NCI-H82 (cell line): ENCODE measurements at places on chromosomes 7 and 10.
A peak's percentile ranks its signal among the peaks of the same experiment; 100 is the strongest.

DNA sequence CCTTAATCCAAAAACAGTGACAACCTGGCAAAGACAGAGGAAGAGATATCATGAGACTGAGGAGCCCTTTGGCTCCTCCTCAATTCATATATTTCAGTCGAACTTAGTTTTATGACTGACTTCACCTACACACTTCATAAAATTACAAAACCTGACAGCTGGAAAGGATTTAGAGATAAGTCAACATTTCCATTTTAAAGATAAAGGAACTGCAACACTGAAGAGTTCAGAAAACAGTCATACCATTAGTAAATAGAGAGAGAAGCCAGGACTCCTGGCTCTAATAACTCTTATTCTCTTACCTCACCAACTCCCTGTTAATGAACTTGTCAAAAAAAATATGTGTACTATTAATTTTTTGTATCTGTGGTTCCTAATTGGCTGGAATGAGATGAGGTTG, 141.0 kb upstream of the COL1A2 start:
- no peak for DNase-seq

DNA sequence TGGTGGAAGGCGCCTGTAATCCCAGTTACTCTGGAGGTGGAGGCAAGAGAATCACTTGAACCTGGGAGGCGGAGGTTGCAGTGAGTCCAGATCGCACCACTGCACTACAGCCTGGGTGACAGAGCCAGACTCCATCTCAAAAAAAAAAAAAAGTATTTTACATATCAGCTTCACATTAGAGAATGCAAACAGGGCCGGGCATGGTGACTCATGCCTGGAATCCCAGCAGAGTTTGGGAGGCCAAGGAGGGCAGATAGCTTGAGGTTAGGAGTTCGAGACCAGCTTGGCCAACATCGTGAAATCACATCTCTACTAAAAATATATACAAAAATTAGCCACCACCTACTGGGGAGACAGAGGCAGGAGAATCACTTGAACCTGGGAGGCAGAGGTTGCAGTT, 31.6 kb downstream of the USP54 start:
- DNase-seq = no peak

- DNase-seq = no peak
Measured at GRCh38 chr7:108290459-108291151, 160.4 kb upstream of the LAMB4 start.

- no peak for DNase-seq
Measured at GRCh38 chr10:60043561-60044241, 137.3 kb upstream of the CCDC6 start.

GRCh38 chr7:80014511-80014910, 120.1 kb upstream of the GNAI1 start:
- DNase-seq = peak; percentile 5

DNA sequence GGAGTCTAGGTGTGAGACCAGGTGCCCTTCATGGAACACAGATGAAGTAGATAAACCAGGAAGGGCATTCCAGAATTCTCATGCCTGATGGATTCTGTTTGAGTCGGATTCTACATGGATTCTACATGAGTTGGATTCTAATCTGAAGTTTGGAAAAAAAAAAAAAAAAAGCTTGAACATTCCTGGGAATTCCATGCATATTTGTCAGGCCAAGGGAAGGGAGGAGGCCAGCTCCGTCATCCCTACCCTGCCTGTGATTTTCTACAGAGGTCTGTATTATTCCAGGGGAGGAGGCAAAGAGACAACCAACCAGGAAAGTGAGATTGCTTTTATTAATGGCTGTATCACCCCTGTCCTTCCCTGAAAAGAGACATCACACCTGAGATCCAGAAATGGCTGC, 27.8 kb upstream of the EBLN1 start:
- DNase-seq = no peak
